ENCODE measurements at places on chromosomes 13 and 19.
A peak's percentile ranks its signal among the peaks of the same experiment; 100 is the strongest.

GRCh38 chr13:30388406-30389283 is 33.6 kb upstream of the UBE2L5 start:
- DNase-seq: no peak

DNA sequence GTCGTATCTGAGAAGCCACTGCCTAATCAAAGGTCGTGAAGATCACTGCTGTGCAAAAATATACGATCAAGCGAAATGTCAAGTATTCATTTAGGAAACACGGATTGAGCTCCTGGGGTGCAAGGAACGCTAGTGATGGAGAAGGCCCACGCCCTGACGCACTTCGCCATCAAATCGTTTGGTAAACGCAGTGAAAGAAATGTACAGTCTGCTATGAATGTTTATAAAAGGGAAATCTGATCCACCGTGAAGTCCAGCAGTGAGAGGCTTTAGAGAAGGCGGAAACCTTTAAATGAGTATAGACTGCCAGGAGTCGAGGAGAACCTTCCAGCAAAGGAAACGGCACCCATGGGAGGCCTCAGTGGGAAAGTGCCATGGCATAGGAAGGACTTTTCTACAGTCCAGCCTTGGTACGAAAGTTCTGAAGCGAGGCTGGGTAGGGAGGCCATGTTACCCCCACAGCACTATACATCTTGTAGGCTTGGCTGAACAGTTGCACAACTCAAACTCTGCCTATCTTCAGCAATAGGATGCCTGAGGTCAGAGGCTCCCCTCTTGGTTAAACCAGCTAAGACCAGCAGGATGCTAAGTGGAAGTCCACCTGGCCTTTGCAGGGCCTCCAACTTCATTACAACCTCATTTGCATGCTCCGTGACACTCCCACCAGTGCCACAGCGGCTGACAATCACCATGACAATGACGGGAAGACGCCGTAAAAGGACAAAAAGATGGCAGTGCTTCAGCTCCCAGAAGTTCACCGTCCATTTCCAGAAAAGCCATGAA is 20.4 kb downstream of the PCID2 start:
- no peak for DNase-seq

DNA sequence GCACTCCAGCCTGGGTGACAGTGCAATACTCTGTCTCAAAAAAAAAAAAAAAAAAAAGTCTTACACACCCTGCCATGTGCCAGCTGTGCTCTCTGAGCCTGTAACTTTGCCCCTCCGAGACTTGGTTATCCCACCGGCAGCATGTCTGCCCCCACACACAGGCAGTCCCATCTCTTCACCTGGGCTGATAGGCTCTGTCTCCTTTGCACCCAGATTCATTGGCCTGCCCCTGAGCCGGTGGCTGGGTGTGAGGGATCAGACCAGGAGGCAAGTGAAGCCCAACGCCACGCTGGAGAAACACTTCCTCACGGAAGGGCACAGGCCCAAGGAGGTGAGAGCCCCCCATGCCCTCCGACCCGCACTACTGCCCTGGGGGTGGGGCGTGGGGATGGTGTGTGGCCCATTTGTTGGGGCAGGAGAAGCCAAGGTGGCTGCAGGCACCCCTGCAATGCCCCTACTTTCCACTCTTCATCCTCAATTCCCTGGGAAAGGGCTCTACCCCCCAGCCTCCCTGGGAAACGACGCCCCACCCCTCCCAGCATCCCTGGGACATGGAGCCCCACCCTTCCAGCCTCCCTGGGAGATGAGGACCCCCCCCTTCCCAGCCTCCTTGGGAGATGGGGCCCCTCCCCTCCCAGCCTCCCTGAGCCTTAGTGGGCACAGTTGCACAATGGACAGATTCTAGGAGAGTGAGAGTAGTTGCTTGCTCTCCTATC is 45.3 kb downstream of the CERS4 start:
- no peak for DNase-seq

DNA sequence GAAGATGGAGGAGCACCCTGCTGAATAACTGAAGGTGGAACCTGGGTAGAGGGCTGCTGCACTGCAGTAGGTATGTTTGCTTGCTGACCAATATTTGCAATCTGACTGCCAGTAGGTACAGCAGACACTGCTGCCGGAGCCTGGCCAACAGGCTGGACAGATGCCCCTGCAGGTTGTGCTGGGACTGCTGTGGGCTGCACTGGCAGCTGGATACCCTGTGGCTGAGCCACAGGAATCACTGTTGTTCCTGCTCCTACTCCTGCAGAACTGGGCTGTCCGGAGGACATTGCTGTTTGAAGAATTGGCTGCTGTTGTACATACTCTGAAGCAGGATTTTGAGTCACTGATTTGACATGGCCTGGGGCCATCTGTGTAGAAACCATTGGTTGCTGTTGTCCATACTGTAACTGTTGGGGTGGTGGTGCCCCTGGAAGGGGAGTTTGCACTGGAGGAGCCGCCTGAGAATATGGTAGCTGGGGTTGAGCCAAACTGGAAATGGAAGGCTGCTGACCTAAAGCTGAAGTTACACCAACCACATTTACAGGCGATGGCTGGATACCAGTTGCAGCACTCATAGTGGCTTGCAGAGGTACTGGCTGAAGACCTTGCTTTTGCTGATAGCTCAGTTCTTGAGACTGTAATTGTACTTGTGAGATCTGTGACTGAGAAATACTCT is 2.2 kb downstream of the TSC22D1 start:
- DNase-seq: peak; percentile 40

DNA sequence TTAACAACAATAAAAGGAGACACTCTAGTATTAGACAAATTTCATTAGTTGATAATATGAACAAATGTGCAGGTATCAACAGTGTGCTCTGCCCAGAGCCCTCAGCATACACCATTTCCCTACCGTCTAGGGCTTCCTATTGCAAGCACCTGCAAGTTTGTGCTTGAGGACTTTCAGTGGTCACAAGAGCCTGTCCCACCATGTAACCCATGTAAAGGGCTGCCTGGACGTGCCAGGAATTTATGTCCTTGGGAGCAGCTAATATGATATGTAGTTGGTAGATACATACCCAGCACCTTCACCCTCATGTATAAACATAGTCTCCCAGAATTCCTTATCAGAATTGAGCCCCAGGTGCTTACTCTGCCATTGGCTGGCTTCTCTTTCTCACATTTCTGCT is 128.0 kb downstream of the UFM1 start:
- DNase-seq: no peak

DNA sequence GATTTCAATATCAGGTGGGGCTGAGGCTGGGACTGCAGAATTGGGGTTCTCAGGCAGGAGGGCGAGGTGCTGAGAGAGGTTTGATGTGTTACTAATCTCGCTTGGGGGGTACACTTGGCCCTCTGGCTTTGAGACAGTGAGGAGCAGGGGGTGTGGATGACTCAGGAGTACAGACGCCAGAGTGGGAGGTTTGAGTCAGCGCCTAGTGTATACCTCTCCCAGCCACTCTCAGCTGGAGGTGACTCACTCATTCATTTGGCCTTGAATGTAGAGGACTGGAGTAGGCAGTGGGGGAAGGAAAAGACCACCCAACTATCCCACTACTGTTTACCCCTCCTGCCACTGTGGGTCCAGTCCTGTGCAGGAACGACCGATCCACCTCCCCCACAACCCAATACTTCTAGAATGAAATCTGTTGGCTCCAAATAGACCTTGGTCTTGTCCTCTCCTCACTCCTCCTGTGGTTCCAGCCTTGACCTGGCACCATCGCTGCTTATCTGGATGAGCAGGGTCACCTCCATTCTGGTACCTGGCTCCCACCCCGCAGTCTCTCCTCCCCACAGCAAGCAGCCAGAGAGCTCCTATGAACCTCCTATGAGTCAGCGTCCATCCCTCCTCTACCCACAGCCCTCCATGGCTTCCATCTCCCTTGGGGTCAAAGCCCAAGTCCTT is 20.1 kb upstream of the ZNRF4 start:
- no peak for DNase-seq

DNA sequence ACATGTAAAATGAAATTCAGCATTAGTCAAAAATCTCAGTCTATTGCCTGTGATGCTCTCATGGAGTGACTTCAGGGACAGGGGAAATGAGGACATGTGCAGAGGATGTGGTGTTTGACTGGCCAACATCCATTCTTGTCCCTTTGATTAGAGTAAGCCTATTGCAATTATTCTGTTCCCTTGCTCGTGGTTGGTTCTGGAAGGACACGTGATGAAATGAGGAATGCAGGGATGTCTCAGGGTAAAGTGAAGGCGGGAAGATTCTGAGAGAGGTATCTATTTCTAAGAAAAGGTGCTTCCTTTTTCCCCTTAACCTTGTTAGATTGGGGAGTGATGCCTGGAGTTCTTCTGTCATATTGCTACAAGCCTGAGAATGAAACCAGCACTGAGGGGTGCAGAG is 37.1 kb upstream of the CNMD start:
- DNase-seq: no peak

DNA sequence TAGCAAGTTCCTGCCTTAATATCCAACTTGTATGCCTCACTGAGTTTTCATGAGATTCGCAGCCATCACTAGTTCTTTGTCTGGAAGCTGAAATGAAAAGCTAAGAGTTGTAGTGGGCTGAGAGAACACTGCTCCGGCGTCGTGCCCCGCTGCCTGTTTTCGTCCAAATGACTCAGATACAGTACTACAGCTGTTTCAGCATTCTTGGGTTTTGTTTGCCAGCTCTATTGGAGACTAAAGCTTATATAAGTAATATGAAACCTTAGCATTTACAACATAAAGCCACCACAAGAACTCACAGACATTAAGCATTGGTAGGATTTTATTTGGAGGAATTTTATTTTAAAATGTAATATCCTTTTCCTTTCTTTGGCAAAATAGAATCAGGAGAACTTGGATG is 299.7 kb downstream of the DLEU7 start:
- DNase-seq: no peak

DNA sequence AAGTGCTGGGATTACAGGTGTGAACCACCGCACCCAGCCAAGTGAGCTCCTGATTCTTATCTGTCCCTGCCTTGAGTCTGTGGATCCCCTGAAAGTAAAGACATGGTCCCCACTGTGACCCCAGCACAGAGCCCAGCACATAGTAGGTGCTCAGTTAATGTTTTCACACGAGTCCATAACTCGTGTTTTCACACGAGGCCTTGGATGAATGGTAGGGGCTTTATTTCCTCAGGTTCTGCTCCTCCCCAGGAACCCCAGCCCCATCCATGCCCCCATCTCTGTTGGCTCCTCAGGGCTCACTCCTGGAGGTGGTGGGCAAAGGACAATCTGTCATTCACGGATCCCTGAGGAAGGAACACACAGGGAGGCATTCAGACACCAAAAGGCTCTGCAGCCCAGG is 23.6 kb upstream of the PDE4C start:
- no peak for DNase-seq

DNA sequence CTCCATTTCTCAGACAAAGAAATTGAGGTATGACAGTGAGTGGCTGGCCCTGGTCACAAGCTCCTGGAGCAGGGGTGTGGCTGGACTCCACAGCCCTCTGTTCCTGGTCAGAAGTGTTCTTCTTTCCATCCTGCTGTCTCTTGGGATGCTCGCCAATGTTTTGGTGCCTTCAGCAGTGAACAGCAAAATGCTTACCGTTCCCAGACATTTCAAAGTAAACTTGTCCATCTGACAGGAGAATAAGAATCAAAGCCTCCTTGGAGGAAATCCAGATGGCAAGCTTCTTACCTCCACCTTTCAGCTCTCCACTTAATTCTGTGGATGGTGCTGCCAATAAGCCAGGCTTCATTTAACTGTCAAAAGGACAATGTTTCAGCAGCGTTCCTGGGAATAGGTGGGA is 954.1 kb downstream of the UQCRFS1 start:
- no peak for DNase-seq

DNA sequence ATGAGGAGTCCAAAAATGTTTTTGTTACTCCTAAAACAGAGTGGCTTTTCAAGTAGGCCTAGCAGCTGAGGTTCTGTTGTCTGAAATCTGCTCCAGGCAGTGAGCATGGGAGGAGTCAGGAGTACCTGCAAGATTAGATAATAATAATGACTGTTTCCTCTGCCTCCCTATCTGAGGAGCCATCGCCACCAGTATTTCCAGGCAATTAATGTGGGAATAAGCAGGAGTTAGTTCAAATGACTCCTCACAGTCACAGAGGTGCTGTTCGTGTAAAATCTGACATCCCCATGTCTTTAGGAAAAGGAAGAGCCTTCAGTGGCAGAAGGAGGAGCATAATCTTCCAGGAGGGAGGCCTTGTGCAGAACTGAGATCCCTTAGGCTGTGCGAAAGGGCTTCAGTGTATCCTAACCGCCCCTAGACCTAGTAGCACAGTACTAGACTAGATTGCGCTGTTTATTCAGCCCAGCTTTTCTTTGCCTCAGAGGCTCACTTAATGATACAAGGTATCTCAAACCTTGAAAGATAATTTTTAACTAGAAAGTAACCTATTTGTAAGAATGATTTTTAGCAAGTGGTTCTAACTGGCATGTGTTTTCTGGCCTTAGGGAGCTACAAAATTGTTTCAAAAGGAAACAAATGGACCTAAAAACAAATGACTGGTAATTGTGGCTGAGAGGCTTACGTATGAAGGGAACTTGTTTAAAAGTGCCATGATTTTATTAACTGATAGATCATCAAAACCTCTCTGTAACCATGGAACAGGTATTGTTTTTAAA is 49.0 kb downstream of the FREM2 start:
- DNase-seq: no peak

- peak; percentile 76 for DNase-seq
These were observed 40.8 kb upstream of the ISYNA1 start for GRCh38 chr19:18478545-18479311.

GRCh38 chr19:55453511-55454260 is 7.8 kb downstream of the ISOC2 start:
- no peak for DNase-seq

DNA sequence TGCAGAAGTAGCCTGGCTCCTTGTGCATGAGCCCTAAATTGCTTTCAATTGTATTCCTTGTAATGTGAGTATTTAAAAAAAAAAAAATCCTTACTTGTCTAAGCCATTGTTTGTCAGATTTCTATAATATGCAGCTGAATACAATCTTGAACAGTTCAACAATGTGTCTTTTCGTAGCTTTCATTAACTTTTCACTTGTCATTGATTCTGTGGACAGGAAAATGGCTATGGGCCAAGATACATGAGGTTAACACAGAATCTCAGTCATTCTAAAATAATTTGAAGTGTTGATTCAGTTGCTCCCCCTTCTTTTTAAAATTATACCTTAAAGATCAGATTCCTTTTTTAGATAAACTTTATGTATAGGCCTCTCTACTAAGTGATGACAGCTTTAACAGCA is 395.8 kb upstream of the KLF12 start:
- no peak for DNase-seq

- DNase-seq: no peak
These were observed 2447.7 kb downstream of the PCDH9 start for GRCh38 chr13:64782466-64782865.

- no peak for DNase-seq
These were observed 4.5 kb downstream of the ATP4B start for GRCh38 chr13:113653264-113654174.

GRCh38 chr19:38527466-38528136 is 90.2 kb downstream of the MAP4K1 start:
- DNase-seq: no peak

- no peak for DNase-seq
These were observed 87.4 kb upstream of the UBL3 start for GRCh38 chr13:29937841-29938240.

GRCh38 chr19:2811735-2812413 is 7.8 kb upstream of the ZNF554 start:
- no peak for DNase-seq
